ENCODE measurements at places on chromosomes 4 and X.
A peak's percentile ranks its signal among the peaks of the same experiment; 100 is the strongest.

DNA sequence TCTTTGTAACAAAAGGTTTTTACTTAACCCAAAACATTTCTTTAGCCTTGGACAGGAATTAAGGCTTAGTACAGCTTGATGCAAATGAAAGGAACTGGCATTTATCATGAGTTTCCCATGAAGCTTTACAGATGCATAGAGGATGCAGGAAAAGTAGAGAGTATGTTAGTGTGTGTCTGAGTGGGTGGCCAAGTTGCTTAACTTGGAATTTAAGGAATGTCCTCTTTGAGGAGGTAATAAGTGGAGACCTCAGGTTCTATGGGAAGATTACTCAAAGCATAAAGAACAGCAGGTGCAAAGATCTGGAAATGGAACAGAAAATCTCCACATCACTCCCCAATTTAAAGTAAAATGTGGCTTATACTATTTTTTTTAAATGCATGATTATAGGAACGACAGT, 457.9 kb downstream of the KCNIP4 start:
- DNase-seq: no peak

DNA sequence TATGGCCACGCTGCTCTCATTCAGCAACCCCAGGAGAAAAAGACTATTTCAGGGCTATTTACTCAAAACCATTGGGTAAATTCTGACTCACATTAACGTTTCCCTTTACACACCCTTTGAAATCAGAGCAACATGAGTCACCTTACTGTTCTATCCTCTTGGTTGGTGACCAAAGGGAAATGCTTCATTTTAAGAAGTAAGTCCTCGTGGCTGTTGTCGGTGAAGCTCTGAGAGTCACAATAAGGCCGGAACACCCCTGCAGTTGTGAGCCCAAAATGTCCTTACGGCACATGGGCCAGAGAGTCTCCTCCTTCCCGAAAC, 56.3 kb upstream of the SPRY1 start:
- DNase-seq: no peak

- no peak for DNase-seq
These were observed 2.2 kb downstream of the FBXO8 start for GRCh38 chr4:174281182-174281737.

DNA sequence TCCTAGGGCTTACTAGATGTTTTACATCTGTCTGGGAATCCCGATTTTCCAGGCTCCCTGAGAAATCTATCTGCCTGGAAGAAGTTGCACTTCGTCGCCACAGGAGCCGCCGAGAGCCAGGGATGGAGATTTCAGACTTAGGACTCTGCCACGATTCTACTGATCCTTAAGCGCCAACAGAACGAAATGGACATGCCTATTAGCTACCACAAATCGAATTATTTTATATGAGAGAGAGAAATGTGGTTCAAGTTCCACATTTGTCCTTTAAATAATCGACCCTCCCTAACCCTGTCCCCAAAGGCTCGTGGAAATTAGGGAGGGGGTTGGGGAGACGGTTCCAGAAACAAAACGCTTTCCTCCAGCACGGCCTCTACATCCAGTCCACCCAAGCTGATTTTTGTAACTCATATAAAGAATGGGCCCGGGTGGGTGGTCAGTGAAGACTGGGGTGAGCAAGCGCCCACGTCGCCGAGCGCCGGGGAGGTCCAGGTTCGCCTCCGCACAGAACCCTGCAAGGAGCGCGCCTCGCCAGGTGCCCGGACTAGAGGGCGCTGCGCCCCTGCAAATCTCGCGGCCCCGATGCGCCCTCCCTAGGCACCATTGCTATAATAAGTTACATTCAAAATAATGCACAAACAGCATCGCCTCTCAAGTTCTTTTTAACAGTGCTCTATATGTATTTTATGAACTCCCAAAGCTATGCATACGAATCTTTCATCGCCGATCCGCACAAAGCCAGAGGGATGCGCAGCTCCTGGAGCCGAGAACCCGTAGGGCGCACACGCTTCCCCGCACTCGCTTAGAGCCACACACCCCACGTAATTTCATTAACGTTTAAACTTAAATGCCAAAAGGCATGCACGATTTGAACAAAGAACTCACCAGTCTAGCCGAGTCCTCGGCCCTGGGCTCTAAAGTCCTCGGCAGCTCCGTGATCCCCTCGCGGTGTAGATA, 2.1 kb upstream of the FAT1 start:
- DNase-seq: peak; percentile 28

- no peak for DNase-seq
These were observed 77.7 kb upstream of the C4orf50 start for GRCh38 chr4:6095897-6096296.

- no peak for DNase-seq
These were observed 4.0 kb downstream of the MFAP3L start for GRCh38 chr4:170022211-170022610.

DNA sequence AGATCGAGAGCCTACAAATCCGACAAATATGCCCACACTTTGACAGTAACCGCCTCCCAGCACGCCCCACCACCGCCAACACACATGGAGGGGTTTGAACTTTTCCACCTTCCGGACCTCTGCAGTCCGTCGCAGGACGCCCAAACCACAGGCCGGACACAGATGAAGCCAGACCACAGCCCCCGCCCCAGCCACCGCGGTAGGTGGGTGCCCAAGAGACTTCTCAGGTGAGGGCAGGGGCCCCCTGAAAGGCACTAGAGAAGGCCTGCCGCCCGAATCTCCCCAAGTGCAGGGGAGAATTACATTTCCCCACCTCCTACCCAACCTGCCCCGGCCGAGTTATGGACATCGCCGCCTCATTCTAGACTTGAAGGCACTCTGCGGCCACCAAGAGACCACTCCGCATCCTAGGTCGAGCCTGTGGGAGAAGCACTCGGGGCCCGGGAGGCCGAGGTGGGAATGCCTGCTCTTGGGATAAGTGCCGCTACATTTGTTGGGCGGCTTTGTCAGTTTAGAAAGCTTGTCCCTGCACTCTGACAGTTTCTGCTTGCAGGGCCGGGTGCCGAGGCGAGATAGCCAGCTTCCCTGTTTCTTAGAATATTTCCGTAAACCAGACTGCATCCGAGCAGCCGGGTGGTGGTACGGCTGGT, 21.5 kb downstream of the HAND2 start:
- no peak for DNase-seq

GRCh38 chrX:134684956-134685355, 26.7 kb upstream of the PLAC1 start:
- DNase-seq: no peak

DNA sequence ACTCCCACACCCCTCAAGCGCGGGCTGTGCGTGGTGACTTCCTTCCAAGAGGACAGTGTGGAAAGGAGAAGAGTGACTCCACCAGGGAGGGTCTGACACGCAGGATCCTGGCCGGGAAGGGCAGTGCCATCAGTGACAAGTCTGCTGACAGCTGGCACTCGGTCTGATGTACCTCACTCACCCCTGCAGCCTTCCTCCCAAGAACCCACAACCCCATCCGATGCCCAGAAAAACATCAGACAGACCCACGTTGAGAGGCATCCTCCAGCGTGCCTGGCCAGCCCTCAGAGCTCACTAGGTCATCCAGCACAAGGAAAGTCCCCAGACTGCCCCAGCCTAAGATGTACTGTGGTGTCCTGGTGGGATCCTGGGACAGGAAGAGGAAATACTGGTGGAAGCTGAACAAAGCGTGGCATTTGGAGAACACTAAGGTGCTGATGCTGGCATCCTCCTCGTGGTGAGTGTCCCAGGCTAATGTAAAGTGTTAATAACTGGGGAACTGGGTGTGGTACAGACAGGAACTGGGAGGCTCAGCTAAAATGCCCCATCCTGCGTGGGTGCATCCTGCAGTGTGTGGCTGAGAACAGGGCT, 200.0 kb upstream of the PSAPL1 start:
- no peak for DNase-seq

DNA sequence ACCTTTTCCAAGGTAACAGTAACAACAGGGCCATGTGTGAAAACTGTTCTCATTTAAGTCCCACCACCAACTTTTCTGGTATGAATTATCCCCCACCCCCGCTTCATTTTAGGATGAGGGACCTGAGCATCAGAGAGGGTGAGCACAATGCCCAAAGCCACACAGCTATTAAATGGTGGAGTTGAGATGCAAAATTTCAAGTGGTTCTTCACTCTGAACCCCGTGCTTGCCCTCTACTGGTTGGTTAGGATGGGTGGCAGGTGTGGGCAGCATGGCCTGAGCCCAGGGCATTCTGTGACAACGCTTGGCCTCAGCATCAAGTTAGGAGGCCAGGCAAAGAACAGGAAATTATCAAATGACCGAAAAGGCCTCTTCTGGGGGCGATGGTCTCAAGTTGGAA, 33.5 kb downstream of the MED28 start:
- no peak for DNase-seq

DNA sequence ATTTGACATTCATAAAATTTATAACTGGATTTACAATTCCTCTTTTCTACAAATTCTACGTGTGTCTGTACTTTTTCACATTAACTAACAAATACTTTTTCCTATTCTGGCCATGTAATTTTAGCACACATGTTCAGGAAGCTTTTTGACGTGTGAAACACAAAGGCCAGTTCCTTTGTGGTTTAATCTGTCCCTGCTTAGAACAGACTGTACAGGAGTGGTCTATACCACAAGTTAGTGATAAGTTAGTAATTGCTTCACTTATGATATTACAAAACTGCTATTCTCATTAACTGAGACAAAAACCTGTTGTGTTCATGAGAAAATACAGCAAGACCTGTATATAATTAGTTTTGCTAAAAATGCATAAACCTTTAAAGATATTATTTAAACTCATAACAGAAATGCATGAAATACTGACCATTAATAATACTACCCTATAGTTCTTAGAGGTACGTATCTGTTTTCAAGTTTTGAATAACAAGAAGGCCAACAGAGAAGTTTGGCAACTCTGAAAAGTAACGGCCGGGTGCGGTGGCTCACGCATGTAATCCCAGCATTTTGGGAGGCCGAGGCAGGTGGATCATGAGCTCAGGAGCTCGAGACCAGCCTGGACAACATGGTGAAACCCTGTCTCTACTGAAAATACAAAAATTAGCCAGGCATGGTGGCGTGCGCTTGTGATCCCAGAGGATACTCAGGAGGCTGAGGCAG, 13.7 kb upstream of the AREG start:
- DNase-seq: no peak

DNA sequence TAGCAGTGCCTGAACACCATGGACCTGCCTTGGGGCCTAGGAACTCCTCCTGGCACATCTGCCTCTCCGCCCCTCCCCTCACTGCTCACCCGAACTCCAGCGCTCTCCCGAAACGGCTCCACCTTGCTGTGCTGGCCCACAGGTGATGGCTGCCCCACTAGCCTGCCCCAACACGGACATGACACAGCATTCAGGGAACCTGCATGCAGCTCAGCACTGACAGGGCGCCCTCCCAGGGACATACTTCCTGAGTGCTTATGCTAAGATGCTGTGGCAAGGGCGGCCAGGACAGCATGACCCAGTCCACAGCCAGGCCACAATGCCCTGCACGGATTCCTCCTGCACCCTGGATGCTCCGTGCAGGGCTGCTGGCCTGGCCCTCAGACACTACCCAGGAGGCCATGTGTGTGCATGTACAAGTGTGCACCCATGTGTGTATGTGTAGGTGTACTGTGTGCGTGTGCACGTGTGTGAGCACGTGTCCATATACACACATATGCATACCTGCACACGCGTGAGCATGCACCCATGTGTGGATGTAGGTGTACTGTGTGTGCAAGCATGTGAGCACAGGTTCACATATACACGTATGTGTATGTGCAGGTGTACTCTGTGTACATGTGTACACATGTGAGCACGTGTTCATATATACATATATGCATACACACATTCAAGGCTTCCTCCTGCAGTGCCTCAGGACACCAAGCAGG, 6.0 kb downstream of the TMEM271 start:
- DNase-seq: no peak

DNA sequence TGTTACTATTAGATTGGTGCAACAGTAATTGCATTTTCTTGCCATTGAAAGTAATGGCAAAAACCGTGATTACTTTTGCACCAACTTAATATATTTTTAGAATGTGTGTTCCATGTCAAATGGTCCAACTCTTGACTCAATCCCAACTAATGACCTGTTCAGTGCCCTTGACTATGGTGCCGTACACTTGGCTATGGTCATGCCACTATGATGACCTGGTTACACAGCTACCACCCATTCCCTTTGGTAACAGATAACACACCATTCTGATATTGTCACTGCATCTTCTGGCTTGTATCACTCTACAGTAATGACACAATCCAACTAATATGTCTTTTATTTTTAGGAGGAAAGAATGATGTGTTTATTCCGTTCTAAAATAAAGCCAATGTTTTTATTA, 469.4 kb downstream of the DMD start:
- DNase-seq: no peak

- DNase-seq: no peak
These were observed 60.6 kb upstream of the LIMCH1 start for GRCh38 chr4:41477181-41477905.

- DNase-seq: no peak
These were observed 386.6 kb upstream of the CPEB2 start for GRCh38 chr4:14615671-14616070.

DNA sequence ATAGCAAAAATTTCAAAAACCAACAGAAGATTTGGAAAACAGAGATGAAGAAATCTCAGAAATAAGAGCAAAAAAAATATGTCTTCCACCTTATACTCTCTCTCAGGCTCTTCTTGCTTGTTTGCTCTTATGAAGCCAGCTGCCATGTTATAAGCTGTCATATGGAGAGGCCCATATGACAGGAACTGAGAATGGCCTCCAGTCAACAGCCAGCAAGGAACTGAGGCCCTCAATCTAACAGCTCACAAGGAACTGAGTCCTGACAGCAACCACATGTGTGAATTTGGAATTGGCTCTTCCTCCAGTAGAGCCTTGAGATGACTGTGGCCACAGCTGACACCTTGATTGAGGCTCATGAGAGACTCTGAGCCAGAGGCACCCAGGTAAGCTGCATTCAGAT, 51.3 kb upstream of the MAOA start:
- DNase-seq: no peak

- DNase-seq: no peak
These were observed 20.0 kb downstream of the EMCN start for GRCh38 chr4:100497791-100498190.

- DNase-seq: no peak
These were observed 150.9 kb downstream of the BCOR start for GRCh38 chrX:39946822-39947221.

- no peak for DNase-seq
These were observed 278.9 kb downstream of the EPHA5 start for GRCh38 chr4:65391382-65391781.

Measured in NCI-H774 (cell line).